ENCODE measurements at places on chromosomes 1 and 21.

- no peak for ATAC-seq
Observed at GRCh38 chr1:168134642-168135041, 2.1 kb downstream of the GPR161 start.

GRCh38 chr21:32309906-32310460 lies 11.3 kb downstream of the MRAP start:
- ATAC-seq, result no peak

- no peak for ATAC-seq
Observed at GRCh38 chr1:244294599-244295224, 157.0 kb downstream of the ADSS2 start.

- ATAC-seq, result no peak
Observed at GRCh38 chr1:148347781-148348180, 135.3 kb downstream of the PPIAL4G start.

DNA sequence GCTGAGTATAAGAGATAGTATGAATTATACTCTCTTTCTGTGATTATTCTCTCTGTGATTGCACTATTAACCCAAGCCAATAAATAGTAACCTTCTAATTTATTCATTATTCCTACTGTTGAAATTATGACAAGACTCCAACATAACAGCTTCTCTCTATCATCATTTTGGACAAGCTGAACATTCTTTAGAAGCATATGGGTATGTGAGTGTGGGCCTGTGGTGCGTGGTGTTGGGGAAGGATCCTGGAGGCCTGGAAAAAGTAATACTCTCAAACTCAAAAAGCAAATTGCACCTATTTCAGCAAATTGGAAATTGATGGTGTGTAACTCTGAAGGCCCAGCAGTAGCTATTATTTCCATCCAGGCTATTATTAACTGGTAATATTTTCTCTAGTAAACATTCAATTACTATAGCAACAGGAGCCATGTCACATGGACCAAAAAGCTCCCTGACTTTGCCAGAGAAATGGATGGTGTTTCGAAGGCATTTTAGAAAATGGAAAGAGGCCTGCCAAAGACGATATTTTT lies 502.8 kb downstream of the LTN1 start:
- ATAC-seq, result no peak

DNA sequence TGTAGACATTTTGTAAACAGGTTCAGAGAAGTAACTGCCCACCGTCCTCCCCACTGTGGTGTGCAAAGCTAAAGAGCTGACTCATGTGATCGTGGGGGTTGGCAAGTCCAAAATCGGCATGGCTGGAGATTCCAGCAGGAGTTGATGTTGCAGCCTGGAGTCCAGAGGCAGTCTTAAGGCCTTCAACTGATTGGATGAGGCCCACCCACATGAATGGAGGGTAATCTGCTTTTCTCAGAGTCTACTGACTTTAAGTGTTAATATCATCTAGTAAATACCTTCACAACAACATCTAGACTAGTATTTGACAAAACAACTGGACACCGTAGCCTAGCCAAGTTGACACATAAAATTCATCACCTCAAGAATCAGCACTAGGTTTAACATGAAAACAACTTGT lies 281.6 kb downstream of the KIF26B start:
- ATAC-seq, result no peak

DNA sequence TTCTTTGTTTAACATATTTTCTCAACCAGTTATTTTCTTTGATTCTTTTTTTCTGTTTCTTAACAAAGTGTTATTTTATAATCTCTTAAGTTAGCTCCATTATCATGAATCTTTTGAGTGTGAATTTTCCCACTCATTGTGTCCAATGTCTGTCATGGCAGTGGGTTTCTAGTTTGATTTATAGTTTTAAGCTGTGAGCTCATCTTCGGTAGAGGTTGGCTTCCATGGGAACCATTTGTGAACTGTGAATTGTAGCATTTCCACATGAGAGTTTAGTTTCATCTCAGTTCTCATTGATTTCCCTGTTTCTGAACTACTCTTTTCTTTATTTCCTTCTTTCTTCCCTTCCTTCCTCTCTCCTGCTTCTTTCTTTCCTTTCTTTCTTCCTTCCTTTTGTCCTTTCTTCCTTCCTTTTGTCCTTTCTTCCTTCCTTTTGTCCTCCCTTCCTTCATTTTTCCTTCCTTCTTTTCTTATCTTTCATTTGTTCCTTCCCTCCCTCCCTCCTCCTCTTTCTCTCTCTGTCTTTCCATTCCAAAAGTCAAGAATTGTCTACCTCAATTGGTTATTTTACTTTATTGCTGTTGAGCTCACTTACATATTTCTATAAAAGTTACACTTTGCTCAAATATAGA lies 3.0 kb upstream of the CRB1 start:
- no peak for ATAC-seq

GRCh38 chr1:27342391-27342777 lies 562 bp downstream of the SYTL1 start:
- peak; percentile 47 for ATAC-seq

DNA sequence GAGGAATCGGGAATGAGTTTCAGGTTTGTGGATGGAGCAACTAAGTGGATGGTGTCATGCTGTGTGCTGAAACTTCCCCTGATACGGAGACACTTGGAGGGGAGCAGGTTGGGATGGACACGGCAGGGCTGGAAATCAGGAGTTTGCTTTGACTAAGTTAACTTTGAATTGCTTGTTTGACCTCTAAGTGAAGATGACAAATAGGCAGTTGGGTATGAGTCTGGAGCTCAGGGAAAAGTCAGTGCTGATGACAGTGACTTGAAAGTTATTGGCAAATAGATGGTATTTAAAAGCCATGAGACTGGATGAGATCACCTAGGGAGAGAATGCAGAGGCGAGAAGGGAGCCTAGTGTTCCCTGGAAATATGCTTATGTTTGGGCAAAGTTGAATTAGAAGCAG lies 12.8 kb upstream of the ZSCAN20 start:
- no peak for ATAC-seq

- no peak for ATAC-seq
Observed at GRCh38 chr1:246291127-246291526, 216.0 kb downstream of the SMYD3 start.

DNA sequence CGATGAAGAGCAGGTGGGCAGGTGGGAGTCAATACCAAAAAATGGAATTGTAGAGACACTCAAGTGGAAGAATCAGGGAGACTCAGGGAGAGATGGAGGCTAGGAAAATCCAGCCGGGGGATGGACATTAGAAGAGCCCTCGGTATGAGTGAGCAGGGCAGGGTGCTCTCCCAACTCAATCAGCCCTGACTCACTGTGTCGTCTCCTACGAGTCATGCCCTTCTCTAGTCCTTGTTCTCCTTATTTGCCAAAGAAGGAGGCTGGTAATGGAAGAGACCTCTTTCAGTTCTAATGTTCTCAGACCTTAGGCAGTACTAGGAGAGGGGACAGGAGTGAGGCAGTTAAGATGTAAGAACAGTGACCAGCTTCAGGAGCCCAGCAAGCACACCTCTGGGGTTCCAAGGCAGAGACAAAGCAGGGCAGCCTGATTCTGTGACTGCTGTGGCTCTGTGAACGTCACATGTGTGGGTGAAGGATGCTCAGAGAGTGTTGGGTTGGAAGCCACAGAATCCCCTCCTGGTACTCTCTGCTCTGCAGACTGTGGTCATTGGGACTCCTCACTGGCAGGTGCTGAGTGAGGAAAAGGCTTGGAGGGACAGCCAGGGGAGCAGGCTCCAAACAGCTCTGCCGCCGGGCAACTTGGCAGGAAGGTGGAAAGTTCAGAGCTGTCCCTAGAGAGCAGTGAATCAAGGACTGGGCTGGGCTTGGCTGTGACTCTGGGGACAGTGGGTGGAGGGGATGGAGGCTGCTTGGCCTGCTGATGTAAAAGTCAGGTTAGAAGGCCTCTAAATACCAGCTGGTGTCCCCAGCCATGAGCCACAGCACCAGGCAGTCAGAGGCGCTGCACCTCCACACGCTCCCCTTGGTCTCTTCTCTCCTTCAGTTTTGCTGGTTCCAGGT lies 11.1 kb upstream of the GJA5 start:
- ATAC-seq, result peak; percentile 39

- ATAC-seq, result peak; percentile 34
Observed at GRCh38 chr1:9289090-9289534, 3.6 kb upstream of the SPSB1 start.

DNA sequence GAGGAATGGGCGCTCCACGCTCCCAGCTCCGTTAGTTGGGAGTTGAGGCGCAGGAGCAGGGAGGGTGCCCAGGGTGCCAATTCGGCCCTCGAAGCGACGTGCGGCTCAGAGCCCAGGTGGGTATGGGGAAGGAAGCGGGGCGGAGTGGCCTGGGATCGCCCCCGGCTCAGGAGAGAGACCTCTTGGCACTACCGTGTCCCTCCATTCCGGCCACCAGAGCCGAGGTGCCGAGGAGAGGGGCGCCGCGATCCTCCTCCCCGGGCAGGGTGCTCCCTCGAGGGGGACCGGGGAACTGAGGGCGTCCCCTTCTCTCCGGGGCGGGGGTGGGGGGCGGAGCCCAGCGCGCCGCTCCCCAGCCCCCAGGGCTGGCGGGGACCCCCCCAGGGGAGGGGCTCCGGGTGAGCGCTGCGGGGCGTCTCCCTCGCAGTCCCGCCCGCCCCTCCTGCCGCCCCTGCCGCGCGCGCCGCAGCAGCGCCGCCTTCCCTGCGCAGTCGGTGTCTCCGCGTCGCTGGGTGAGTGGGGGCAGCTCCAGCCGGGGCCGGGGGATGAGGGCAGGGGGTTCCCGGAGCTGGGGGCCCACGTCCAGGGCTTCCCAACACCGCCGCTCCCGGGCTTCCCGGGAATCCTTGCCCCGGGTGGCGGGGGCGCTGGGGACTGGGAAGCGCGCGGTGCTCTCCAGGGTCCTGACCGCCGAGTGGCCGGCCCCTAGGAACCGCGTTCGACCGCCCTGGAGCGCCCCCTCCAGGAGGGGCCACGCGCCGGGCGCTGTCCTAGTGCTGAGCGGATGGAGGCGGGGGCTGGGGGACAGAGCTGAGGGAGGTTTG lies at the start of gene HPCA:
Gene HPCA, plus strand, starts transcription at position 488 of the 824 bp plus-strand sequence. CDS start 2,408 bp downstream, outside the sequence.
- ATAC-seq, result peak; percentile 73

GRCh38 chr1:177384461-177384860 lies 213.7 kb downstream of the BRINP2 start:
- ATAC-seq, result no peak

DNA sequence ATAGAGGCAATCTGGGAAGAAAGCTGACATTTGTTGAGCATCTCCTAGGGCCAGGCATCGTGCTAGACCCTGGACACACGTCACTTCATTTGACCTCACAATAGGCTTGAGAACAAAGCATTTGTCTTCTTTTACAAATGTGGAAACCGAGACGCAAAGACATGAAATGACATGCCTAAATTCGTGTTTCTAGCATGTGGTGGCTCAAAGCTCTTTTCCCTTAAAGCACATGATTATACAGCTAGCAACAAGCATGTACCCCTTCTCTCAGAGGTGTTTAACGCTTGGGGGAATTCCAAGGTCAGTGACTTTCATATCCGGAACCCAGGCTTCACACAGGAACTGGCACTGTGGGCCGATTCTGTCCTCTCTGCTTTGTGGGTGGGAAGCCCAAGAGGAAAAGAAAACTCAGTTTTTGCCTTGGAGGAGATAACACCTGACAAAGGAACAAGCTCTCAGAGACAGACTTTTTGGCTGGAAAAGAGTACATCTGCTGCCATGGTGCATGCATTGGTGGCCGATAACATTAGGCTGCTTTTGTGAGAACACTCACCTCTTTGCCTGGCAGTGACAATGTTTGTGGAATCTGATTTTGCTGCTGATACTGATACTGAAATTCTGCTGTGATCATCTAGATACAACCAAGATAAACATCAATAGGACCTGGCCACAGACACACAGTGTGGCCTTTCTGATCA lies 15.4 kb upstream of the CD2 start:
- ATAC-seq, result peak; percentile 26

GRCh38 chr1:201122321-201122957 lies 4.5 kb downstream of the ASCL5 start:
- no peak for ATAC-seq

DNA sequence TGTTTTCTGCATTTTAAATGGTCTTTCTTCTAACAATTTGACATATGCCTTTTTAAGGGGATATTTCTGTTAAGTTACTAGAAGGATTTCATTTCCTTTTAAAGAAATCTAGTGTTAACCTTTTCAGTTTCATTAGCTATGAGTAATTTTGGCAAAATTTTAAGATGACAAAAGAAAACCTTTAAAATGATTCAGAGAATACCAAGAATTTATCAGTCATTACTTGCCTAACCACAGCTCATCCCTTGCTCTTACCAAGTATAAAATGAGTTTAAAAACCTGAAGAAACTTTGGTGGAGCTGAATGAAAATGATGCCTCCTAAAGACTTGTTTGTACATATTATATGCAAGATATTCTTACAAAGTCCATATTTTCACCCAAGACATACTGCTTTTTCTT lies 101.7 kb downstream of the NEK7 start:
- ATAC-seq, result no peak

- ATAC-seq, result no peak
Observed at GRCh38 chr1:67408148-67408547, 22.1 kb downstream of the SERBP1 start.

GRCh38 chr1:221992427-221992826 lies 250.5 kb upstream of the DUSP10 start:
- ATAC-seq, result no peak

- no peak for ATAC-seq
Observed at GRCh38 chr1:160103658-160104408, 5.4 kb upstream of the IGSF8 start.

DNA sequence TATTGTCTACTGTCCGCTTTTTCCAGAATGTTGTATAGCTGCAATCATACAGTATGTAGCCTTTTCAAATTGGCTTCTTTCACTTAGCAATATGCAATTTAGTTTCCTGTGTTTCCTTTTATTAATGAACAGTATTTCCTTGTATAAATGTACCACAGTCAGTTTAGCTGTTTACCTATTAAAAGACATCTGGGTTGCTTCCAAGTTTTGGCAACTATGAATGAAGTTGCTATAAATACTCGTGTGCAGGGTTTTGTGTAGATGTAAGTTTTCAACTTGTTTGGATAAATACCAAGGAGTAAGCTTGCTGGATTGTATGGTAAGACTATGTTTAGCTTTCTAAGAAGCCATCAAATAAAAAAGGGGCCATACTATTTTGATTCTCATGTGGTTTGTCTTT lies 24.4 kb upstream of the KCNJ6 start:
- ATAC-seq, result no peak

- no peak for ATAC-seq
Observed at GRCh38 chr1:162568802-162569201, 7.3 kb downstream of the UAP1 start.

DNA sequence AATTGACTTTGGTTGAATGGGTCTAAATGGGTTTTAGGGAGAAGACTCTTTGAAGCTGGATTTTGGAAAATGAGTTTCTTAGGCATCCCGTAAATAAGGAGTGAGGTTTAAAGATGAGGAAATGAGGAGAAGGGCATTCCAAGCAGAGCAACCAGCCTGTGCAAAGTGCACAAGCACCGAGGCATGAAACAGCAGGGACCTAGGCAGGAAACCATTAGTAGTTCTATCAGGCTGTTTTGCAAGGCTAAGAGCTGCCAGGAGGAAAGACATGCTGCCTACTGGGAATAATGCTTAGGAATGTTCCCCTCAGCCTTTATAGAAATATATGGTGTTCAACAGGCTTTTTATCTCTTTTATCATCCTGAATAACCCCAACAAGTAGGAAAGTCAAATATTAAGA lies 153.1 kb upstream of the FGGY start:
- ATAC-seq, result no peak

GRCh38 chr1:157069601-157070000 lies 24.1 kb upstream of the ARHGEF11 start:
- ATAC-seq, result no peak

All from esophagus mucosa (tissue), 1 donor.